ENCODE measurements at places on chromosomes 7 and 10.

- DNase-seq: no peak
Measured at GRCh38 chr10:27241010-27241651, 534 bp upstream of the ACBD5 start.

- no peak for DNase-seq
Measured at GRCh38 chr7:70480927-70481569, 650.9 kb upstream of the GALNT17 start.

- no peak for DNase-seq
Measured at GRCh38 chr7:150735596-150736358, 1.4 kb upstream of the GIMAP5 start.

GRCh38 chr7:50981743-50982142 is 199.0 kb upstream of the GRB10 start:
- no peak for DNase-seq

GRCh38 chr10:17179002-17179401 is 22.5 kb downstream of the TRDMT1 start:
- no peak for DNase-seq

- no peak for DNase-seq
Measured at GRCh38 chr10:34351161-34351560, 463.9 kb downstream of the PARD3 start.

DNA sequence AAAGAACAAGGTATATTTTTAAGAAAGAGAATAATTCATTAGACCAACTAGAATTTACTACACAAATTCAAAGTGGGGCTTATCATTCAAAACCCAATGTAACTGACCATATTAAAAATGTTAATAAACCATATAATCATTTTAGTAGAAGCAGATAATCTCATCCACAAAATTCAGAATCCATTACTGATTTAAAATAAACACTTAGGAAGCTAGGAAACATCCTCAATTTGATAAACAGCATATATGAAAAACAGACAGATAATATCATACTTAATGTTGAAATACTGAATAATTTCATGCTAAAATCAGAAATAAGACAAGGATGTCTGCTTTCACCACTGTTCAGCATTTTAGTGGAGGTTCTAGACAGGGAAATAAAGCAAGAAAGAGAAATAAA is 902.8 kb upstream of the PHF14 start:
- no peak for DNase-seq

All from GM12878 (cell line).